ENCODE measurements at places on chromosomes 2 and 18. TPM values are rescaled to one million over a fixed set of nuclear protein-coding genes. Genes with fewer than 3 reads are reported as not detected.
A peak's percentile ranks its signal among the peaks of the same experiment; 100 is the strongest.

- H3K36me3 ChIP-seq, result no peaks in the 10 kb centered on the region
These were observed 118.8 kb downstream of the SETBP1 start for GRCh38 chr18:44799382-44799906.

DNA sequence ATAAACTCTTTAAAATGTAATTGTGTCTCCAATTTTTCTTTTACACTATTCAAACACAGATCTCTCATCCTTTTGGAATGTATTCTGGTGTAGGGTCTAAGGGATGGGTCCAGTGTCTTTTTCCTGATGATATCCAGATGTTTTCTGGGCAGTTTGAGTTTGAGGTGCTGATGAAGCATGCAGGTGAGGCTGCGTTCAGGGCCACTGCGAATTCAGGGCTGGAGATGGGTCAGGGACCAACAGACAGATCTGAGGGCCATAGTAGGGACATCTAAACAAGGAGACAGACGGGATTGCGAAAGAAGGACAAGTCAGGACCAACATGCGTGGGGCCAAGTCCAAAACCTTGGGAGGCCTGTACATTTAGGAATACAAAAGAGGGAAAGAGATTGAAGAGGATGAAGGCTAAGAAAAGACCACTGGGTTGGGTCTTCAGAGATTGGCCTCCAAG is 70.2 kb downstream of the ACAA2 start:
- H3K36me3 ChIP-seq, result no peaks in the 10 kb centered on the region
- peaks cover 7% of the 10 kb centered on the region for H3K4me1 ChIP-seq
- H3K27ac ChIP-seq, result no peak overlapping the region
- DNase-seq, result no peak
- no peak overlapping the region for H3K4me3 ChIP-seq
- no peaks in the 10 kb centered on the region for H3K27me3 ChIP-seq

DNA sequence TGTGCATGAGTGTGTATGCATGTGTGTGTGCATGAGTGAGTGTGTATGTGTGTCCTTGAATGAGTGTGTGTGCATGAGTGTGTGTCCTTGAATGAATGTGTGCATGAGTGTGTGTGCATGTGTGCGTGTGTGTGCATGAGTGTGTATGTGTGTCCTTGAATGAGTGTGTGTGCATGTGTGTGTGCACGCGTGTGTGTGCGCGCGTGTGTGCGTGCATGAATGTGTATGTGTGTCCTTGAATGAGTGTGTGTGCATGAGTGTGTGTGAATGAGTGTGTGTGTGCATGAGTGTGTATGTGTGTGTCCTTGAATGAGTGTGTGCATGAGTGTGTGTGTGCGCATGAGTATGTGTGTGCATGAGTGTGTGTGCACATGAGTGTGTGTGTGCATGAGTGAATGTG is 271.9 kb downstream of the RNF144A start:
- DNase-seq, result no peak
- peak overlapping the region; percentile 93 for H3K27ac ChIP-seq
- no peak overlapping the region for H3K4me3 ChIP-seq
- no peaks in the 10 kb centered on the region for H3K27me3 ChIP-seq
- no peaks in the 10 kb centered on the region for H3K36me3 ChIP-seq
- H3K4me1 ChIP-seq, result peaks cover 60% of the 10 kb centered on the region

DNA sequence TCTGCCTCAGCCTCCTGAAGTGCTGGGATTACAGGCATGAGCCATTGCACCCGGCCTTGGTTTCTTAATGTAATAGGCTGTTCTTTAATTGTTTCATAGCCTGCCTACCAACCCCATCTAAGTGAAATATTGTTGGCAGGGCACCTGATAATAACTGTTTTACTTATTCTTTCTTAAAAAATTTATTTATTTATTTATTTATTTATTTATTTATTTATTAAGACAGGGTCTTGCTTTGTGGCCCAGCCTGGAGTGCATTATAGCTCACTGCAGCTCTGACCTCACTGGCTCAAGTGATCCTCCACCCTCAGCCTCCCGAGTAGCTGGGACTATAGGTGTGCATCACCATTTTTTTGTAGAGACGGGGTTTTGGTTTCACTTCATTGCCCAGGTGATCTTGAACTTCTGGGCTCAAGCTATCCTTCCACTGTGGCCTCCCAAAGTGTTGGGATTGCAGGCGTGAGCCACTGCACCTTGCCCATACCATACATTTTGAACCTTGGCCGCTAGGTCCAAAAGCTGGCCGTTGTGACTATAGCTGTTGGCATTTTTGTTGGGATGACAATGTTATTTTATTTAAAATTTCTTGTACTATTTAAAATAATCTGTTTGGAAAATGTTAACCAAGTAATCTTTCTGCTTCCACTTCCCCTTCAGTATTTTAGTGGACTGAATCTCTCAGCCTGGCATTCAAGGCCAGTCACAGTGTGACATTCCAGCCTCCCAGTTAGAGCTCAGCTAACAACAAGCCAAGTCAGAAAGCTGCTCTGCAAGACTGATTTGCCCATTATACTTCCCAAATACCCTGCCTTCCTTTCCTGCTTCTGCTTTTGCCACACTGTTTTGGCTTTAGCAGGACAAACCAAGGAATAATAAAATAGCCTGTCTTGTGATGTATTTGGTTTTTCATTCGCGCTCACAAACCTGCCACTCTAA is 52.4 kb downstream of the BABAM2 start:
- H3K4me1 ChIP-seq, result no peaks in the 10 kb centered on the region
- no peaks in the 10 kb centered on the region for H3K27me3 ChIP-seq
- no peak overlapping the region for H3K27ac ChIP-seq
- no peaks in the 10 kb centered on the region for H3K36me3 ChIP-seq
- H3K4me3 ChIP-seq, result no peak overlapping the region

DNA sequence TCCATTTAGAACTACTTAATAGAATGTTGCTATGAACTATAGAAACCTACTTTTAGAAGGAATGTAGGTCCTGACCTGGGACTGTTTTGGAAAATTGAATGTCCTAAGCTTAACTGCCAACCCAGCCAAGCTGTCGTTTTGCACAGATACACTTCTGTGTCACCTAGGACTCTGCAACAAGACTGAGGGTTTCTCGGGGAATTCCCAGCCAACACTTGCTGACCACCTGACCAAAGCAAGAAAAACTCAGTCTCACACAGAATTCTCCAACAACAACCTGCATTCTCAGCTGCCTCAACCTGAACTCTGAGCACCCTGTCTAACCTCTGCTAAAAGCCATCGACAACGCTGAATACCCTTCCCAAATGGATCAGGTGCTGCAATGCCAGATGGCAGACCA is 128.2 kb downstream of the SS18 start:
- DNase-seq, result no peak
- H3K27me3 ChIP-seq, result no peaks in the 10 kb centered on the region
- H3K4me3 ChIP-seq, result no peak overlapping the region
- H3K36me3 ChIP-seq, result no peaks in the 10 kb centered on the region
- no peaks in the 10 kb centered on the region for H3K4me1 ChIP-seq

- peak overlapping the region; percentile 16 for H3K4me3 ChIP-seq
- H3K36me3 ChIP-seq, result no peaks in the 10 kb centered on the region
- H3K4me1 ChIP-seq, result peaks cover 64% of the 10 kb centered on the region
- H3K27ac ChIP-seq, result peak overlapping the region; percentile 68
These were observed 24.9 kb downstream of the TET3 start for GRCh38 chr2:74009577-74009976.

DNA sequence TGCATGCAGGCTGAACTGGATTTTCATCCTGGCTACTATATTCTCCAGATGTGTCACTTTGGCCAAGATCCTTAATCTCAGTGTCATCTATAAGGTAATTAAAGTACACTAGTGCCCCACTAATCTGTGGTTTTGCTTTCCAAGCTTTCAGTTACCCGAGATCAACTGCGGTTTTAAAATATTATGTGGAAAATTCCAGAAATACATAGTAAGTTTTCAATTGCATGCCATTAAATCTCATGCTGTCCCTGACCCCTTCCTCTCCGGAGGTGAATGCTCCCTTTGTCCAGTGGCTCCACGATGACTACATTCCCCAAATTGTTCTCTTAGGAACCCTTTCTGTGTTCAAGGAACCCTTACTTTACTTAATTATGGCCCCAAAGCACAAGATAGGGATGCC is 5.3 kb upstream of the TYMS start:
- no peak overlapping the region for H3K27ac ChIP-seq
- H3K36me3 ChIP-seq, result no peaks in the 10 kb centered on the region
- H3K4me1 ChIP-seq, result peaks cover 8% of the 10 kb centered on the region
- H3K27me3 ChIP-seq, result no peaks in the 10 kb centered on the region
- no peak overlapping the region for H3K4me3 ChIP-seq
- DNase-seq, result no peak

GRCh38 chr2:50602636-50603327 is 429.1 kb downstream of the NRXN1 start:
- peaks cover 29% of the 10 kb centered on the region for H3K27me3 ChIP-seq
- DNase-seq, result no peak
- H3K4me3 ChIP-seq, result no peak overlapping the region

GRCh38 chr2:68556381-68556780 is 87.0 kb upstream of the PROKR1 start:
- H3K27me3 ChIP-seq, result no peaks in the 10 kb centered on the region
- no peak for DNase-seq
- no peaks in the 10 kb centered on the region for H3K36me3 ChIP-seq

- no peaks in the 10 kb centered on the region for H3K4me1 ChIP-seq
- no peak for DNase-seq
- H3K27ac ChIP-seq, result no peak overlapping the region
- peaks cover 34% of the 10 kb centered on the region for H3K27me3 ChIP-seq
- no peak overlapping the region for H3K4me3 ChIP-seq
These were observed 75.0 kb downstream of the PTGR3 start for GRCh38 chr18:75133721-75134610.

DNA sequence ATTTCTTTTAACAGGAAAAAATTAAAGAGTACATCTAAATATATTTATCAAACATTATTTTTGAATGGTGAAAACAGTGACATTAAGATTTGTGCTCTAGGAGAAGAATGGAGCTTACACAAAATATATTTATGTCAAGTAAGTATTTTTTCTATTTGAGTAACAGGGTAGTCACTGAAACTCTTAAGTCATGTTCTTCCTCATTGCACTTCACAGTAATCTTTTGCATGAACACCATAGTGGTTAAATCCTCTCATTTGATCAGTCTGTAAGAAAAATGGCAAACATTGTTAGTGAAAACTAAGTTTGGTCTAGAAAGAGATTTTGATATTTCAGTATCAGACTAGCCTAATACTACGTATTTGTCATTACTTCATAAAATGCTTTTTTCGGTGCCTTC is 8.1 kb downstream of the GMCL1 start:
- no peak overlapping the region for H3K27ac ChIP-seq
- H3K4me1 ChIP-seq, result no peaks in the 10 kb centered on the region
- H3K36me3 ChIP-seq, result peaks cover 5% of the 10 kb centered on the region
- H3K27me3 ChIP-seq, result no peaks in the 10 kb centered on the region

DNA sequence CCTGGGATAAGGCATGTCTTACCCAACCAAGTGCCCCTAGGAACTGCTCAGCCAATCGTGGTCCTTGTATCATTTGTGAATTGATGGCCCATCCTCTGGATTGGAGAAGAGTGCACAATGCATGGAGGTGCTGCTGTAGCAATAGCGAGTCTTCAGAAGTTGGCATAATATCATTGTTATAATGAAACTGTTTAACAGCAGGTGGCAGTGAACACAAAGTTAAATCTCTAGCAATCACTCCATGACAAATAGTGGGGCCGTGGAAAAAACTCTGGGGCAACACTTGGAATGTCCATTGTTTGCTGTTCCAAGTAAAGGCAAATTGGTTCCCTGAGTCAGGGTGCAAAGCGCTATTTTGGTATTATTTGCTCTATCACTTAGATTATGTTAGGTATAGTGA is 11.4 kb downstream of the REG1A start:
- no peak for DNase-seq
- no peaks in the 10 kb centered on the region for H3K36me3 ChIP-seq
- H3K4me3 ChIP-seq, result no peak overlapping the region
- H3K27me3 ChIP-seq, result no peaks in the 10 kb centered on the region

DNA sequence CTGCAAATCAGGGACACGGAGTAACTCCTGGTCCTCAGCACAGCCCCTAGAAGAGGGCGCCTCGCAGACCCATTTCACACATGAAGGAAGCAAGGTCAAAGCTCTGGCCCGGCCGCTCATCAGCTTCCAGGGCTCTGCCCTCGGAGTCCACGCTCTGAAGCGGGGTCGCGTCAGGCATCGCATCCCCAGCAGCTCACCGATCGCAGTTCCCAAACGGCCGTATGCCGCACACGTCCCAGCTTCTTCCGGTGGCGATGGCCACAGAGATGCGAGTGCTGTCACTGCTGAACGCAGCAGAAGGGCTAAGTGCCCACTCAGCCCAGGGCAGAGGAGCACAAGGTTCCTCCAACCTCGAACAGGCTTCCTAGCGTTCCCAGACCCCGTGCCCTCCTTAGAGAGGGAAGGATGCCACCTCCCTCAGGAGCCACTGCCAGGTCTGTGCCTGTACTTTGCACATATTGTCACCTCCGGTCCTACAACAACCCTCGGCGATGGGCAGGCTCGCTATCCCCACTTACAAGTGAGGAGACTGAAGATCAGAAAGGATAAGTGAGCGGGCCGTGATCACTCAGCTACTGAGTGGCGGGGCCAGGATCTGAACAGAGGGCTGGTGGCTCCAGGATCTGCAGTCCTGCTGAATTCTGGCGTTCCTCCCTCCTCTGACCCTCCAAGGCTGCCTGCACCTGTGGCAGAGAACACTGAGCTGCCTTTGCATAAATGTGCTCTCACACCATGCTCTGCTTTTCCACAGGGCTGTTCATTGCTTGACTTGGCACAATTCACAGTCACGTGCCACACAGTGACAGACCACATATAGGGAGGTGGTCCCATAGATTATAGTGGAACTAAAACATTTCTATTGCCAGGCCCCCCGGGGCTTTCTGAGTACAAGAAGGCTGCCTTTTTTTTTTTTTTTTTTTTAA is 71.4 kb downstream of the COPS8 start:
- no peak overlapping the region for H3K27ac ChIP-seq
- peaks cover 13% of the 10 kb centered on the region for H3K4me1 ChIP-seq
- H3K36me3 ChIP-seq, result no peaks in the 10 kb centered on the region
- no peak overlapping the region for H3K4me3 ChIP-seq

DNA sequence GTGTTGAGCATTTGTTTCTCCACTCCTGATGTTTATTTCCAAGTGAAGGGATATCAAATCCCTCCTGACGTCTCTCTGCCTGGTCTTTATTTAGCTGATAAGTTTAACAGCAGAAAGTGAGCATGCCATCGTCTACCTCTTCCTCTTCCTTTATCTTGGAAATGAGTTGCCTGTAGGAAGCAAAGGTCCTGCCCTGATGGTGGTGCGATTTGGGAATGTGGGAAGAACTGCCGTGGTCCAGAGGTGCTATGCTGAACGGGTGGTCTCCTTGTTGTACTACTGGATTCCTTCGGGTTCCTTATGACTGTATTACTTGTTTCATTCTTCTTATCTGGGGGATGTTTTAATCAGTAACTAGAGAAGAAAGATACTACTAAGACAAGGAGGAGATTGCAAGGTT is 217.5 kb downstream of the PMAIP1 start:
- H3K4me1 ChIP-seq, result no peaks in the 10 kb centered on the region
- DNase-seq, result no peak
- H3K4me3 ChIP-seq, result no peak overlapping the region
- no peaks in the 10 kb centered on the region for H3K36me3 ChIP-seq

DNAH6 gene
- not detected for total RNA-seq

IMPA2 gene
- total RNA-seq, result 33.7 TPM

MPHOSPH10 gene
- 66.3 TPM for total RNA-seq

COL4A3 gene
- total RNA-seq, result not detected

HOXD12 gene
- 0.58 TPM for total RNA-seq

LBX2 gene
- total RNA-seq, result not detected

SLC9A4 gene
- total RNA-seq, result 0.11 TPM

CSRNP3 gene
- total RNA-seq, result 47.7 TPM

CDH7 gene
- 2.3 TPM for total RNA-seq

NAT8 gene
- total RNA-seq, result not detected
